ENCODE measurements at places on chromosomes 1 and 21.

- no peak for DNase-seq
Measured at GRCh38 chr1:19096036-19096833, 113.8 kb downstream of the UBR4 start.

DNA sequence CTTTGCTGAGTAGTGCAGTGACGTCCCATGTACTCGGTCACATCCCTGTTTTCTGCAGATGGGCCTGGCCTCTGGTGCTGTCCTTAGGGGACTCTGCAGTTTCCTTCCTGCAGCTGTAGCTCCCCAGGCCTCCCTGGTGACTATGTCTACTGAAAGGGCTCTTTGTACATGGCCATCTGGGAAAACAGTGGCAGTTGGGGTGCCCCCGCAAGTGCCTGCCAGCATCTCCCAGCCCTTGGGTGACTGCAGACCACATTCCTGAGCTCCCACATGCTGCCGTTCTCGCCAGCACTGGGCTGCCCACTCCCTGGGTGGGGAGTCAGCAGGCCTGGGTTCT lies 37.5 kb upstream of the KCNA10 start:
- no peak for DNase-seq

GRCh38 chr1:210684466-210685294 lies 356.0 kb downstream of the HHAT start:
- DNase-seq = no peak

GRCh38 chr1:171252482-171252881 lies 4.2 kb downstream of the FMO1 start:
- no peak for DNase-seq

- no peak for DNase-seq
Measured at GRCh38 chr1:25581764-25582163, 34.8 kb upstream of the MAN1C1 start.

DNA sequence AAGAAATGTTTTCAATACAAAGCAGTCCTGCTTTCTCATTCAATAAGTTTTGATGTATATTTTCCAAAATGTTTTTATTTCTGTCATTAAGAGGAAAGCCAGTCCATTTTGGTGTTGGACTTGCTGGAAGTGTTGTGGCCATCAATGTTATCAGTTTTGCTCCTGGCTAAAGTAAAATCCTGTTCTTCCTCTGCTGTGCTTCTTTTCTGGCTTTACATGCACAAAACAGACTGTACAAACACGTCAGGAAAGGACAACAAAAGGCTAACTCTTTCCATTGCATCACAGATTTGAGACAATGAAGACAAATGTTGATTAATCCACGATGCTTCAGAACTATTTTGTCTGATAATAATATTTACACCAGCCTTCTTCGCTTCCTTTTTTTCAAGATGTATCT lies 735.4 kb downstream of the LTN1 start:
- no peak for DNase-seq

- DNase-seq = no peak
Measured at GRCh38 chr1:155657463-155657862, 31.1 kb downstream of the YY1AP1 start.

DNA sequence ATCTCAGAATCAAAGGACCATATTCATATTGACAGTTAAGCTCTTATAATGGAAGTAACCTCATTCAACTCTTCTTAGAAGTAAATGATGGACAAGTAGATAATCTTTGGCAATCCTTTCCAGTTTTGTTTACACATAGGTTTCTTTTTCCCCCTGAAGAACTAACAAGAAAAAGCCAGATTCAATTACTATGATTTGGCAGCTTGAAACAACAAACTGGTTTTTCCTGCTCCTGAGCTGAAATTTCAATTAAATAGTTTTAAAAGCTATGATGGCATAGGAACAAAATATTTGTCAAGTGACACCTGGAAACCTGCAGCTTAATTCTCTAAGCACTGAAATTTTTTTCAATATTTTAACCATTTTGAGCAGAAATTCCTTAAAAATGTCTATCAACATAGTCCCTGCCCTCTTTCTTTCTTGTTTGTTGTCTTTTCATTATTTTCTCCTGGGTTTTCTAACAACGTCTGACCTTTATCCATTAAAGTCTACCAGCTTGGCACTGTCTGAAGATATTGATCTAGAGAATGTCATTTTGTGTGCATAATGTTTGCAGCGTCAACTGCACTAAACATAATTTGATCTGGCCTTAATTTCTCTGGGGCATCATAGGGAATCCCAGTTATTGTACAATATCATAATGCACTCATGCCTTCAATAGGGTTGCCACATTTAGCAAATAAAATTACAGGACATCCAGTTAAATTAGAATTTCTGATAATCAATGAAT lies 4.0 kb upstream of the SLC35A3 start:
- DNase-seq = no peak

DNA sequence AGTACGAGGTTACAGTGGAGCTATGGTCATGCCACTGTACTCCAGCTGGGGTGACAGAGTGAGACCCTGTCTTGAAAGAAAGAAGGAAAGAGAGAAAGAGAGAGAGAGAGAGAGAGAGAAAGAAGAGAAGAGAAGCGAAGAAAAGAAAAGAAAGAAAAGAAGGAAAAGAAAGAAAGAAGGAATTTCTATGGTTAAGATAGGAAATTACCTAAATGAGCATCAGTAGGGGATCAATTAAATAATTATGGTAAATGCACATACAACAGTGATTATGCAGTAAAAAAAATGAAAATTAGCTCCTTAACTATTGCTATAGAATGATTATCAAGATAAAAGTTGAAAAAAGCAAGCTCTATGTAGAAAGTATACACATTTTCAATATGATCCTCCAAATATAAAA lies 59.8 kb downstream of the COLGALT2 start:
- no peak for DNase-seq

DNA sequence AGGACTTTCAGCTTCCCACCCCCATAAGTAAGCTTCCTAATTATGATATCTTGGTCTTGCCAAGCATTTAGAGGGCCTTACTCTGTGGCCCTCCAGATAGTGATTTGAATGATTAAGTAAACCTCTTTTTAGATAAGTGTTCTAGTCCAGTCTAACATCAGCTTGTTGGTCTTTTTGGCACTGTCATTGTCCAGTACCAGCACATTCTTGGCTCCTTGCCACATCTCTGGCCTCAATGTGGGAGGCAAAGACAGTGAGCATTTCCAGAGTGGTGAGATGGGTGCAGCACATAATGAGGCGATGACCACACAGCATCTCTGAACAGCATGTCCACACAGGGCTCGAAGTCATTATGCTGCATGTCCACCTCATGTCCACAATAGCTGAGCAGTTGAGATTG lies 6.1 kb downstream of the CAPZA1 start:
- no peak for DNase-seq

- DNase-seq = no peak
Measured at GRCh38 chr21:16569679-16570078, 839.9 kb downstream of the USP25 start.

- DNase-seq = no peak
Measured at GRCh38 chr1:10379101-10379620, 19.7 kb upstream of the PGD start.

- DNase-seq = no peak
Measured at GRCh38 chr1:231000639-231001038, 21.7 kb downstream of the ARV1 start.

DNA sequence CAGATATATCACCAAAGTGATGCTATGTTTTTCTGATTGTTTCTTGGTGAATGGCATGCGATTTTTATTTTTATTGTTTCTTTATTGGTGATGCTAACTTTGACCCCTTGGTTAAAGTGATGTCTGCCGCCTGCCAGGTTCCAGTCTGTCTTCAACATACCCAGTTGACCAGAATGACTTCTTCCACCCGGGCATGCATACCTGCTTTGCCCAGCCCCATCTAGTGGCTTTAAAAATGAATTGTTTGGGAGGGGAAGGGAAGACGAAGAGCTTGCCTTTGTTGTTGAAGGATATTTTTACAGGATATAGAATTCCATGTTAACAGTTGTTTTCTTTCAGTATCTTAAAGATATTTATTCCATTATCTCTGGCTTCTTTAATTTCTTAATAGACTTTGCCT lies 65.1 kb downstream of the ATG4C start:
- no peak for DNase-seq

DNA sequence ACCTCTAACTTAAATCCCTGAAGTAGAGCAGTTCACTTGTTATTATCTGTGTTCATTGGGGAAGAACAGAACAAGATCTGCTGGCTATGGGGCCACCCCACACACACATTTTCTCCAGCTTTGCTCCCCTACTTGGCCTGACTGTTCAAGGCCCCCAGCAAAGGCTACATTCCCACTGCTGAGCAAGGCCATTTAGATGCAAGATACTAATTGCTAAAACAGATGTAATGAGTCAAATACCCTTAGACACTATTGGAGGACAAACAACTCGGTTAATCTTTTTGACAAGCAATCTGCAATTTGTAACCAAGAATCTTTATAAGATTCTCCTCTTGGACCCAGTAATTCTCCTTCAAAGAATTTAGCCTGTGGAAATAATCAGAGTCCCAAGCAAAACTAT lies 67.7 kb downstream of the NAV1 start:
- no peak for DNase-seq

DNA sequence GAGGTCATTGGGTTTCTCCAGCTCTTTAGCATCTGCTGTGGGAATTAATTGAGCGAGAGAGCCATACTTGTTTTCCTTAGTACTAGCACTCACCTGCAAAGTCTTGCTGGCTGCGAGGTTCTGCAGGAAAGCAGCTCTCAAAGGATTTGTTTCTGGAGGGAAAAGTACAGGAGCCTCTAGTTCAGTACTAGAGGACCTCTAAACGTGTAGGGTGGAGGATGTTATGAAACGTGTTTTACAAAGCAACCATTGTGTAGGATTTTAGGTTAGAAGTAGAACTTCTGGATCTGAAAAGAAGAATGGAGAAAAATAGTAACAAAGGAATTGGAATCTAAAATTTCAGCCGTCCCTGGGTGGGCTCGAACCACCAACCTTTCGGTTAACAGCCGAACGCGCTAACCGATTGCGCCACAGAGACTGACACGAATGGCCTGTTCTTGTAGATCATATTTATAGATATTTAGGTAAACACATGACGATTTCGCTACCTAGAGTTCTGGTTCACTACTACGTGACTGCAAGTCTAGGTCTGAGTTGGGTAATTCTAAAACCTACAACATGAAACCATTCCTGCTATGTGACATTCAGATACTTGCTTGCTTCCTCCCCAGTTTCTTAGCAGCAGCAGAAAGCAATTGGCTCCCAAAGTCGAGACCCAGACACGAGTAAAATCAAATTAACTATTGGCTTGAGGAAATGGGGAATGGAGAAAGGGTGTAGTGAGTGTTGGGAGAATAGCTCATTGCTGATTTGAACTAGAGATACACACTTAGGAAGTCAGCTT lies 60.2 kb upstream of the CFAP126 start:
- peak; percentile 6 for DNase-seq

DNA sequence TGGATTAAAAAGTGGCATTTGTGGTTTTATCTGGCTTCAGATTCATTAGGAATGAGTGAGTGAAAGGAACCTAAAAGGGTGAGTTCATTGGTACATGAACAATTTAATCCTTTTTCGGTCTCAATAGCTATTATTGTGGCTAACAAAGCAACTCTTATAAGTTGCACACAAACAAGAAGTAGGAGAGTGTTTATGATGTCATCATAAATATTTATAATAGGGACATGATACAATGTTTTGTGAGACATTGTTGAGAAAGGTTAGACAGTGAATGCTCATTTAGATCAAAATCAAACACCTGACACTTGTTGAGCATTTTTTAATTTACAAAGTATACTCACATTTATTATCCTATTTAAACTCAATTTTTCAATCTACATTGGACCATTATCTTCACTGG lies 363.4 kb downstream of the PDE4B start:
- DNase-seq = no peak
